ENCODE measurements at places on chromosomes 2 and 18.

GRCh38 chr2:239629926-239630617, 229.3 kb upstream of the HDAC4 start:
- no peak for DNase-seq

GRCh38 chr2:234199996-234200395, 149.5 kb downstream of the SPP2 start:
- no peak for DNase-seq

- no peak for DNase-seq
These were observed 867 bp downstream of the RBBP8 start for GRCh38 chr18:22933966-22934423.

GRCh38 chr2:192593561-192593960, 398.8 kb upstream of the TMEFF2 start:
- DNase-seq = no peak

DNA sequence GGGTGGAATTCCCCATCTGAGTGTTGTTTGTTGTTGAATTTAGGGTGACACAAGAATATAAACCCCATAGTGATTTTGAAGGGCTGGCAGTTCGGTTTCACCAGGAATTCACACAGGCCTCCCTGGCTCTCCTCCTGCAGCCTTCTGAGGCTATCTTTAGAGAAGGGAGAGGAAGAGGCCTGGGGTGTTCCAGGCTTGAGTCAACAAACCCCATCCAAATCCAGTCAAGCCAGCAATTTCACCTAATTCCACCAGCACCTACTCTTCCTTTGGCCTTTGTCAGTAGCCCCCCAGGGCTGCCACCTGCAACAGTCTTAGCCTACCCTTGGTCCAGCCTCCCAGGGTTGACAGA, 32.0 kb downstream of the MARCHF4 start:
- DNase-seq = no peak

Measured in activated effector memory CD4-positive, alpha-beta T cell treated with anti-CD3 and anti-CD28 coated beads, Interleukin-2, amount 50 U/mL, for 16 hours (primary cell).